ENCODE measurements at places on chromosomes 5 and 9.

- DNase-seq: no peak
Measured at GRCh38 chr5:175246242-175246888, 197.6 kb downstream of the DRD1 start.

- DNase-seq: no peak
Measured at GRCh38 chr9:134725605-134725940, 84.0 kb downstream of the COL5A1 start.

GRCh38 chr5:126460977-126461376 is 37.8 kb downstream of the GRAMD2B start:
- no peak for DNase-seq

GRCh38 chr9:124574534-124575375 is 67.6 kb upstream of the NR5A1 start:
- DNase-seq: no peak

- DNase-seq: no peak
Measured at GRCh38 chr5:150642567-150642927, 2.1 kb downstream of the SYNPO start.

DNA sequence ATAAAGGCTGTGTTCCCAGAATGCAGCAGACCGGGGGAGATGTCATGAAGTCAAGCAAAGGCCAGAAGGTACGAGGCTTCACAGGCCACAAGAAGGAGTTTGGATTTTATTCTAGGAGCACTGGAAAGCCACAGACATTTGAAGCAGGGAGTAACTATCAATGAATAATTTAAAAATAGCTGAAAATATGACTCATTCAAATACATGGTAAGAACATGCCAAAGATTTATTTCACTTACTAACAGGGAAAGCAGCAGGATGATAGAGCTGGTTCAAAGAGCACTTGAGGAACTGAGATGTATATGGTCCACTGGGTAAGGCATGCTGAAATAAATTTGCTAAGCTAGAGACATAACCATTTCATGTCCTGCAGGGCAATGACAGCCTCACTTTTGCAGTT is 53.2 kb downstream of the MSX2 start:
- DNase-seq: no peak

DNA sequence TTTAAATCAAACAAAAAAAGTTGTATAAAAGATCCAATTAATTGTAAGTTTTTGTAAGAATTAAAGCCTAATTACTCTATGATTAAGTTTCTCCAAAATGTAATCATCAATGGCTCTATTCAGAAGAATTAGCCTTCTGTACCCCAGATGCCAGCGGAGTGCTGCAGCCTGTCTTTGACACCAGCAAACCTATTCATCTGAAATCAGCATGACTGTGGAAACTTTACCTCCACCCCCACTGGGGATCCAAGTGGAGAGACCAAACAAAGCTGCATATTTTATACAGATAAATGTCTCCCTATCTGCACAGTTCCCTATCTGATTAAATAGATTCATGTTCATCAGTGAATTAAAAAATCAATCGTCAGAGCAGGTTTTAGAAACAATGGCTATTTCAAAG is 426.8 kb downstream of the KIAA0825 start:
- no peak for DNase-seq

DNA sequence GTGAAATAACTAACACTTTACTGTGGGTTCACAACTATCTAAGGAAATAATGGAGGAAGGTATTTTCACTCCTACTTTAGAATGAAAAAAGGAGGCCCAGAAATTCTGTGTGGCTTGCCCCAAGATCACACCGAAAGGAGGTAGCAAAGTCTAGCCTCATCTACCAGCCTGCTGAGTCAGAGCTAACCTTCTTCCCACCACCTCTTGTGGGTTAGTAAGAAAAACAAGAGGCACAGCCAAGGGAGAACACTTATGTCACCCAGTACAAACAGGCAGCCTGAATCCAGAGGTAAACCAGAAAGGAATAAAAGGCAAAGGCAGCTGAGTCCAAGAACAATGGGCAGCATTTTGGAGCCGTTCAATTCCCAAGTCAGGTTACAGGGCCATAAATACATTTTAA is 91.9 kb upstream of the RASEF start:
- DNase-seq: no peak

- no peak for DNase-seq
Measured at GRCh38 chr5:96861076-96861475, 15.2 kb upstream of the ERAP2 start.

Data from stimulated activated CD8-positive, alpha-beta memory T cell treated with anti-CD3 and anti-CD28 coated beads, Interleukin-15, amount 100 ng/mL, for 4 hours (primary cell).